H1 (cell line): ENCODE measurements at places on chromosomes 11 and 22. TPM values are rescaled to one million over a fixed set of nuclear protein-coding genes. Genes with fewer than 3 reads are reported as not detected.

DNA sequence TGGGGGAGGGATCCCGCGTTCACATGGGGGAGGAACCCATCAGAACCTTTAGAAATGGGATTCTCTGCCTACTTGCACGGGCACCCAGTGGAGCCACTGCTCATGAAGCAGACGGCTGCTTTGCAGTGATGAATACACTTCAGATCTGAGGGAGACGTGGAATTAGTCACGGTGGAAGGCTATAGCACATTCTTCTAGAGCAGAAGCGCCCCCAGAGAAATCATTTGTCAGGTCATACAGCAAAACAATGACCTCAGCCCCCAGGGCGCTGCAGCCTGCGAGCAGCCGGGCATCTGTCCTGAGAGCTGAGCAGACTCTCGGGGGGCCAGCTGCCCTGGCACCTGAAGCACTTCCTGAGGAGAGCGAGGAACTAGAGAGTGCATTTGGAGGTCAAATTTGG is 12.7 kb downstream of the TP53AIP1 start:
- H3K4me1 ChIP-seq = peaks cover 10% of the 10 kb centered on the region
- no peaks in the 10 kb centered on the region for H3K36me3 ChIP-seq
- H3K27me3 ChIP-seq = peaks cover 2% of the 10 kb centered on the region
- H3K4me3 ChIP-seq = 0 out of 2 replicates have a peak overlapping the region, but pooled peaks have one; percentile 15
- H3K27ac ChIP-seq = no peak overlapping the region

DNA sequence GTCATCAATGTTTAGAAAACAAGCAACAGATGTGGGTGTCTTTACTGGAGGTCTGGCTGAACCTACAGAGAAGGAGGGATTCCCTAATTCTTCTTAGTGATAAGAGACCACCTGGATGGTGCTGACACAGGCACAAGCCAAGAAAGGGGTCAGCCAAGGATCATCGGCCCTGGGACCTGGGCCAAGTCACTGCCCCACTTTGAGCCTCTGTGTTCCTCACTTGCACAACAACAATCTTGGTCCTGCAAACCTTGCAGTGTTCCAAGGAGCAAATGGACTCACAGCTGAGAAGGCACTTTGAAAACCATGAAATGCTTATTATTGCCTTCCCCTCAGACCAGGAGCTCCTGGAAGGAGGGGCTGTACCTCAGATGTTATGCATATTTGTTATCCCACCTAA is 7.0 kb upstream of the KCNE3 start:
- no peak overlapping the region for H3K27ac ChIP-seq
- no peaks in the 10 kb centered on the region for H3K36me3 ChIP-seq
- H3K27me3 ChIP-seq = no peaks in the 10 kb centered on the region
- no peak overlapping the region for H3K4me3 ChIP-seq
- DNase-seq = no peak
- H3K4me1 ChIP-seq = no peaks in the 10 kb centered on the region

The PKDREJ gene
- 0.04 and 0.11 TPM in 2 replicates for total RNA-seq

DNA sequence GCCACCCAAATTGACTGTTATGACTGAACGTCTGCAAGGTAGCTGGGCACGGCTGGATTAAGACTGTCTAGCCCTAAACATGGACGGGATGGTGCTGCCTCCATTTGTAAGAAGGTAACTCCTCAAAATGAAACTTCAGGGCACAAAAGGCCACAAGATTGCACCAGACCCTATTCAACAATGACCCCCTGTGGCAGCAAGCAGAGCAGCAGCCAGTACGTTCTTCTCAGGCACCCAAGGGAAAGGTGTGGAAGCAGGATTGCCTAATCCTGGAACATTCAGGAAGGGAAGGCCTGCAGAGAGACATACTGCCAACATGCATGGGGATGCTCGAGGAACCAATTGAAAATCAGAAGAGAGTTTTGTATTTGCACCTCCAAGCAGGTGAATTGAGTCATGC is 4.5 kb upstream of the TBX10 start:
- H3K4me1 ChIP-seq = no peaks in the 10 kb centered on the region
- no peak for DNase-seq
- H3K4me3 ChIP-seq = no peak overlapping the region
- H3K36me3 ChIP-seq = no peaks in the 10 kb centered on the region

The GAB4 gene
- 0.17 and 0.94 TPM in 2 replicates for total RNA-seq

DNA sequence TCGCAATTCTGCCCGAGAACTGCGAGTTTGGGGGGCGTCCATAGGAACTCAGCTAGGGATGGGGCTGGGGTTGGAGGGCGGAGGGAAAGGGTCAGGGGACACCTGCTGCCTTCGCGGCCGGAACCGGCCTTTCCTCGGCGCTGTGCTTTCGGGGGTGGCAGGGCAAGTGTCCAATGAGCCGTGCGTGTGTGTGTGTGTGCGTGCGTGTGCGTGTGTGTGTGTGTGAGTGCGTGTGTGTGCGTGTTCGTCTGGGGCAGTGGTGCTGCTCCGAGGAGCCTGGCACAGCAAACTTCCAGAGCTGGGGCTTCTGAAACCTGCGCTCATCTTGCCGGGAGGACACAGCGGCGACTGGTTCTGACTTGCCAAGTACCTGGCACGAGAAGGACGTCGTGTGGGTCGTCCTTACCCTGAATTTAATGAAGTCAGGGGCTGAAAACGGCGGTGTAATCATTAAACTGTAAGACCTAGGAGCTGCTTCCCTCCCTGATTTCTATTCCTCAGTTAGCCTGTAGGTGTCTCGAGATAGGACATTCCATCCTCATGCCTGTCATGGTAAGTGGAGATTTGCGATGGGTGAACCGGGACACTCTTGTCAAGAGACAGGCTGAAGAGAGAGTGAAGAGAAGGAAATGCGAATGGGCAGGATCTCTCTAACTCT is 27.0 kb upstream of the AMOTL1 start:
- H3K27me3 ChIP-seq = peaks cover 23% of the 10 kb centered on the region
- no peak for DNase-seq
- H3K4me3 ChIP-seq = peak overlapping the region; percentile 67
- no peak overlapping the region for H3K27ac ChIP-seq

GRCh38 chr11:64590763-64591221 is at the start of gene SLC22A12:
TSS of gene SLC22A12 (plus strand) at chr11:64591220. CDS start at chr11:64591557, 337 bp downstream.
- H3K4me1 ChIP-seq = no peaks in the 10 kb centered on the region
- peaks cover 2% of the 10 kb centered on the region; the same call in 1 of the 2 replicates for H3K27me3 ChIP-seq
- no peak within 1 kb of the TSS for H3K4me3 ChIP-seq
- no peaks in the 10 kb centered on the region for H3K36me3 ChIP-seq
